ENCODE measurements at places on chromosomes 7 and 10. TPM values are rescaled to one million over a fixed set of nuclear protein-coding genes. Genes with fewer than 3 reads are reported as not detected.

- DNase-seq, result no peak
Measured at GRCh38 chr10:88119160-88119559, 255.7 kb downstream of the PTEN start.

DNA sequence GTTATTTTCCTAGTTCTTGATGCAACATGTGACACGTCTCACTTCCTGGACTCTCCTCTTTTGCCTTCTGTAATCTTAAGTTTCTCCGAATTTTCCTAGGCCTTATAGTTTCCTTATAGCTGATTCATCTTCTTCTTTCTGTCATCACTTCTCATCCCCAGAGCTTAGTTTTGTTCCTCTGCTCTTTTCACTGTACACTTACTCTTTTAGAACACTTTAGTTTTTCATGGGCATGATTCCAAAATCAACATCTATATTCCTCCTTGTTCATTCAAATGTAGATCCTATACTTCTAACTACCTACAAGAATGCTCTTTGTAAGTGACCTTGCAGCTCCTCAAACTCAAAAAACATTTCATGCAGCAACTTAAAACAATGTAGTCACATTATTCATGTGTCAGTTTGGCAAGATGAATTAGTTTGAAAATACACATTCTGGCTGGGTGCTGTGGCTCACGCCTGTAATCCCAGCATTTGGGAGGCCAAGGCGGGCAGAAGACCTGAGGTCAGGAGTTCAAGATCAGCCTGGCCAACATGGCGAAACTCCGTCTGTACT is 13.1 kb upstream of the SLC26A3 start:
- no peak for DNase-seq

LIPJ gene
- total RNA-seq, result not detected

DNA sequence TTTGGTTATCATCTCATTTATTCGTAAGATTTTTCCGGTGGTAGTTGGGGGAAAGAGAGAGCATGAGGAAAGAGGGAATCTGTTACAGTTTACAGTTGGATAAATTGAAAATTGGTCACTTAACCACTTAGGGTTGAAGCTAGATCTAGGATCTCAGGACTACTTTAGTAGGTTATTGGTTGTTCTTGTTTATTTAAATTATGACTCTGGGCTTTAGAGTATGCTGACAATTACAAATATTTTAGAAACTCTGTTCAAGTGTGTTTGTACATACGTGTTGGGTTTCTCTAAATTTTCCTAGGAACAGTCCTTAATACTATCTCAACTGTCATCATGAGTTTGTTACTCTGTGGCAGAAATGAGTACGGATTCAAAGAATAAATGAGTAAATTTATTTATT is 48.6 kb upstream of the STRIP2 start:
- no peak for DNase-seq

DNA sequence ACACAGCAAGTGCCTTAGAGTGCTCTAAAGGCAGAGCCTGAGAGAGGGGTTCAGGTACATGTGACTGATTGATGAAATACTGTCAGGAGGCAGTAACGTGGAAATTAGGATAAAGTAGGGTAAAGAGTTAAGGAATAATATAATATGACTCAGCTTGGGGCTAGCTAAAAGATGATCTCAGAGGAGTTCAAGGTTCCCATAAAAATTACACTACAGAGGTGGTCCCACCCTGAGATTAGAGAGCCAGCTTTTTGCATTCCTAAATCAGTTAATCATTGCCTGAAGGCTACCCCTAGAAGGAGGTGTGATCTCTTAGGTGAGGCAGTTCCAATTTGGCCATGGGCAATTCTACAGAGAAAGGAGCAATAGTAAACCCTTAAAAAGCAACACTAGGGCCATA is 5.8 kb downstream of the LIPJ start:
- DNase-seq, result no peak

DNA sequence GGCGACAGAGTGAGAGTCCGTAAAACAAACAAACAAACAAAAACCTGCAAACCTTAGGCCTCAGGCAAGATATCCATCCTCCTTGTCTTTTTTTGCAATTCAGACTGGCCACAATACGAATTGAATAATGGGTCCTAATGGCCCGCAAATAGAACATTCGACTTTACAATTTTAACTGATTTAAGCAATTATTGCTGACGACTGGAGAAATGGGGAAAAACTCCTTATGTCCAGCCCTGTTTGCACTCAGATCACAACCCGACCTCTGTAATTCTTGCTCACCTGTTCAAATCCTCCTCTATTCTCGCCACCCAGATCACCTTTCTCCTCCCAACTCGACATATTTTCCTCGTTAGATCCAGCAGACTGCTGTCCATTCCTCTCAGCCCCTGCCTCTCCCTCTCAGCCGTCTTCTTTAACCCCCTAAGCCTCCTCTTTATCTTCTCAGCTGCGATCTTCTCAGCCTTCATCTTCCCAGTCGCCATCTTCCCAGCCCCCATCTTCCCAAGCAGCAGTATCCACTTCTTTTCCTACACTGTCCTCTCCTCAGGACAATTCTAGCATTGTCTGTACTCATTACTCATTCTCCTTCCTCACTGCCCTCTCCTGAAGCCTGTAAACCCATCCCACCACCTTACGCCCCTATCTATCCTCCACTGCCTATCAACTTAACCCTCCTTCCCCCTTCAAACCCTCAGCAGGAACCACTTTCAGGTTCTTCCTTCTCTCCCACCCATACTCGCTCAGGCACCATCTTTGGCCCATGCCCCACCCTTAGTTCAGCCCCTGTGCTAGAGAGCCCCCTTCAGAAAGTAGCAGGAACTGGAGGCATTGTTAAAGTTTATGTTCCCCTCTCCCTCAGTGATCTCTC is 61.8 kb downstream of the LRRC17 start:
- DNase-seq, result no peak

- DNase-seq, result no peak
Measured at GRCh38 chr7:22154143-22154529, 202.8 kb downstream of the RAPGEF5 start.

- no peak for DNase-seq
Measured at GRCh38 chr10:52486840-52487611, 172.9 kb downstream of the DKK1 start.

- DNase-seq, result no peak
Measured at GRCh38 chr7:36855330-36855729, 131.0 kb upstream of the AOAH start.

DNA sequence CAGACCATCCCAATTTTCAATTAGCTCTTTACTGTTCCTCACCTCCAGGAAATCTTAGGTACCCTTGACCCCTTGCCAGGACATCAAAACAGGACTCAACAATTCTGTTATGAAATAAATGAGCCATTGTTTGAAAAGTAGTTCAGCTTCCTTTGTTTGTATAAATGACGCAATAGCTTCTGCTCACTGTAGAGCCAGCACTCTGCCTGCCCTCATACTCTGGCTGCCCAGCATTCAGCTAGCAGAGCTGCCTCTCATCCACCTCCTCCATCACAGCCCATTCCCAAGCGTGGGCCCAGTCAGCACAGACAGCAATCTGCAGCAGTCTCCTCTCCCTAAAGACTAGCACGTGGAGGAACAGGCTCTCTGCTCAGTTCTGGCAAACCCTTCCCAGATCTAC is 478.6 kb downstream of the GRID1 start:
- DNase-seq, result no peak

- no peak for DNase-seq
Measured at GRCh38 chr10:43252783-43253341, 14.0 kb downstream of the RASGEF1A start.

RBM48 gene
- 3.6 TPM for total RNA-seq

ZNF365 gene
- total RNA-seq, result not detected

GRCh38 chr7:140209866-140210609 is 33.3 kb upstream of the KDM7A start:
- DNase-seq, result no peak

PRR15 gene
- not detected for total RNA-seq

DNA sequence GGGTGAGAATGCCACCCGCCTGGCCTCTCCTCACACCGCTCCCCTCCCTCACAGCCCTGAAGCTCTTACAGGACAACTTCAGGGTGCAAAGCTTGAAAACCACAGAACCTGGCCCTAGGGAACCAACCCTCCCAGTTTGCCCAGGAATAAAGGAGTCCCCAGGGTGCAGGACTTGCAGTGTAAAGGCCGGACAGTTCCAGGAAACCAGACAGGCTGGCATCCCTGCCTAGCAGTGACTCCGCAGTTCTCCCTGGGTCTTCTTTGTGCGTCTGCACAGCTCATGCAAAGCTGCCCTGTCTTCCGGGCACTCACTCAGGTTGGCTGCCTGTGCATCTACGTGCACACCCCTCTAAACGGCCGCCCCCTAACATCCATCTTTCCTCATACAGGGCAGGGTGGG is 36.1 kb downstream of the HSPA12A start:
- DNase-seq, result no peak

DNA sequence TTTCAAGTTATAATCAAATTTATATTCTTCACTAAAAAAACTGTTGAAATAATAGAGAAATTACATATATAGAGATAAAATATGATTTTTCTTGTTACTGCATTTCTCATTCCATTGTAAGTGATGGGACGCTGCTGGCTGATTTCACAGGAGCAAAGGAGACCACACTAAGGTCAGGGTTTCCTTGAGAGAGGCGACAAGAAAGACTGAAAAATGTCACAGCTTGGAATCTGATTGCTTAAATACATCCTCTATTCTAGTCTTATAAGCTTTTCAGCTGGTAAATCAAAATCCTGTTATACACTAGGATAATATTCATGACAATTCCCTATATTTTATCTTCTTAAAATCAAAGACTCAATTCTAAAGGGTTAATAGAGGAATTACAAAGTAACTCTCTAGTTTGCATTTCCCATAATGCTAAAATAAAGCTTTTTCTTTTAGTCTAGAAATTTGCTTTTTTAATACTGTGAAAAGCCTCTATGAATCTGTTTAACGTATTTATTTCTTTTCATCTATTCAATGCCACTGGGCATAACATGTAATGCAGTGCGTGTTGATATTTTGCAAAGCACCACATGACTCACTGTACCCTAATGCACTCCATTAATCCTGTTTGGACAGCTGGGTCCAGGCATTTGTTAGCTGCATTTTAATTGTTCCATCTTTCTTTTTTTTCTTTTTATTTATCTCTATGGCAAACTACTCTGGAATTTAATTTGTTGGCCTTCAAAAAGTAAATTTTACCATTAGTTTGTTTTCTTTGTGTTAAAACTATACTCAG is 81.7 kb downstream of the RNF32 start:
- no peak for DNase-seq

DNA sequence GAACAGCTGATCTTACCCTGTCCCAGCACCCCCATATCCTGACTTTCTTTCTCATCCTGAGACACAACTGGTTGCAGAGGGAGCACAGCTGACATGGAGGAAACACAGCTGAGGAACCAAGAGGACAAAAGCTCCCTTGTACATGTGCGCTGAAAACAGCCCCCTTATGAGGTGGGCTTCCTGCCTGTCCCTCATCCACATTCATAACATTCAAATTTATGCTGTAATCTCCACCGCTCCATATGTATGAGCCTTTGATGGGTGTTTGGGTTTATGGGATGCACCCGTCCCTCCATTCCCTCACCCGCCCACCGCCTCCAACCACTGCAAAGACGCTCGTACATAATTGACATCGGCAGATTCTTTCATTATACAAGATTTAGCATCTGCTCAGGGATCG is 49.6 kb upstream of the BTRC start:
- no peak for DNase-seq

VSTM4 gene
- total RNA-seq, result not detected

SEC61G gene
- total RNA-seq, result 318 TPM

GRCh38 chr7:23001610-23002009 is 12.3 kb downstream of the HYCC1 start:
- DNase-seq, result no peak

- DNase-seq, result no peak
Measured at GRCh38 chr10:86803156-86803555, 46.7 kb downstream of the BMPR1A start.

- no peak for DNase-seq
Measured at GRCh38 chr7:101114492-101114891, 12.4 kb upstream of the SERPINE1 start.

- no peak for DNase-seq
Measured at GRCh38 chr10:114384181-114384580, 20.1 kb downstream of the AFAP1L2 start.

DNA sequence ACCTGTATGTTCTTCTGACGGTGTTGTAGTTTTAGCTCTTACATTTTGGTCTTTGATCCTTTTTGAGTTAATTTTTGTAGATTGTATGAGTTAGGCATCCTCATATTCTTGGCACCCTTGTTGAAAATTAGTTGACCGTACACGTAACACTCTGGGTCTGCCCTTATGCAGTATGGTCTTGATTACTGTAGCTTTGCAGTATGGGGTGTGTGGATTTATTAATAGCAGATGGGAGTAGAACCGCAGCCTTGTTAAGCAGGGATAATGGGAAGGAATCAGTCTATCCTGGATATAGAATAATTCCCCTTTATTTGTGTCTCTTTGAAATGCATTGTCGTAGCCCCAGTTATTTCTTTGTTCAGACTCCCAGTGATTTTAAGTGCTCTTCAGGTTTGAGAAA is 95.5 kb downstream of the UBE3C start:
- no peak for DNase-seq

DNA sequence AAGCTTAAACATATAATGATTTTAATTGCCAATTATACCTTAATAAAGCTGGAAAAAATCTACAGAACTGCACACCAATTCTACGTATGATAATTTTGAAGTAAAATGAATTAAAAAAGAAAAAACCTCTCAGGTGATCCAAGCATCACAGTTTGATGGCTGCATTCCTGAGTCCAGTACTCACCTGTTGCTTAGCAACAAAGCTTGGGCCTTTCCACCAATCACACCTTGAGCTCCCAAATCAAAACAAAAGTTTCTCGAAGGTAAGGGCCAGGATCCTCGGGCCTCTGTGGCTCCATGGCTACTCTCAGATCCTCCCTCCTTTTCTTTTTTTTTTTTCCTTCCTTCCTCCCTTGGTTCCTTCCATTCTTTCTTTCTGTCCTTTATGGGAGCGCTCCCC is 137.2 kb upstream of the PCBD1 start:
- DNase-seq, result no peak

DNA sequence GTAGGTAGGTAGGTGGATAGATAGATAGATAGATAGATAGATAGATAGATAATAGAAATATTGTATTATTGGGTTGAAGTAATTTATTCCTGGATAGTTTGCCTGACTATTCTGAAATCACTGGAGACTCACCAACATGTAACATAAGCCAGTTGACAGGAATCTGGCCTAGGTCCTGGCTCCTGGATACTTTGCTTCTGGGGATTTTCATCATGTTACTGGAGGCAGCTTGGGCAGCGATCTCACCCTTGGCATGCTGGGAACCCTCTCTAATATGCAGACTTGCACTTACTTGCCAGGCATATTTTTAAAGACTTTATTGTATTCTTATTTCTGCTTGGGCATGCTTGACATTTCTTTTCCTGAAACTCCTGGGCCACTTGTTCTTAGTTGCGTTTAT is 709.1 kb upstream of the FZD8 start:
- DNase-seq, result no peak

GRCh38 chr10:123045961-123046731 is 37.3 kb downstream of the ACADSB start:
- DNase-seq, result no peak

FMC1 gene
- total RNA-seq, result 15.1 TPM

- no peak for DNase-seq
Measured at GRCh38 chr7:140455743-140456142, 23.6 kb downstream of the MKRN1 start.

GRCh38 chr10:69306421-69306820 is 28.1 kb downstream of the HK1 start:
- DNase-seq, result no peak

GRCh38 chr10:56095506-56096225 is 265.4 kb downstream of the ZWINT start:
- DNase-seq, result no peak

- DNase-seq, result no peak
Measured at GRCh38 chr7:94921911-94922310, 14.5 kb downstream of the PPP1R9A start.
